ENCODE measurements at places on chromosomes 4 and X. TPM values are rescaled to one million over a fixed set of nuclear protein-coding genes. Genes with fewer than 3 reads are reported as not detected.

TMEM47 gene
- 43.4 TPM for total RNA-seq

DNA sequence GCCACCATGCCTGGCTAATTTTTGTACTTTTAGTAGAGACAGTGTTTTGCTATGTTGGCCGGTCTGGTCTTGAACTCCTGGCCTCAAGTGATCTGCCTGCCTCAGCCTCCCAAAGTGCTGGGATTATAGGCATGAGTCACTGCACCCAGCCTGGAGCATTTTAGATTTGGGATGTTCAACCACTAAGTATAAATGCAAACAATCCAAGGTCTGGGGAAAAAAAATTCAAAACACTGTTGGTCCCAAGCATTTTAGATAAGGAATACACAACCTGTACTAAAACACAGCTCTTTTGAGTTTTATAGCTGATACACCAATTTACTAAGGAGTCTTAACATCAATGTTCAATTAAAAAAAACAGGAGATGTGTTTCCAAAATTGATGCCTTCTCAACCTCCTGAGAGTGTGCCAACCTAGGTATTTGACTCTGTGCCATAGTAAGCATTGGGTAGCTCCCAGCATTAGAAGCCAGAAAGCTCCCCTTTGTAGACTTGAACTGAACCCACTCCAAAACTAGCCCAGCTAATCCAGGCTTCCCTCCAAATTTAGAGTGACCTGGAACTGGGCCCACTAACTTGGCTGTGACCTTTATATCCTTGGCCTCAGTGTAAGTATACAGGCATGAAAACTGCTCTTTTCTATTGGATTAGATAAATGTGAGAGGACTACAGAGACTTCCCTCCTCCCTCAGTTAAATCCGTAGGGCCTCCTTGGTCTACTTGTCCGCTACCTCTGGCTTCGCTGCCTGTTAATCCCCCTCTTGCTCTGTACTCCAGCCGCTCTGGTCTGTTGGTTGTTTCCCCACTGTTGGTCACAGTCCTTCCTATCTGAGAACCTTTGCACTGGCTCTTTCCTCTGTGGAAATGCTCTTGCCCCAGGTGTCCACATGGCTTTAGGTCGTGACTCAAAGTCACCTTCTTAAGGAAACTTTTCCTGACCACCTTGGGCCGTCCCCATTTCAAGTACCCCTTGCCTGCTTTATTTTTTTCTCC is 77.6 kb downstream of the CCKAR start:
- peak; percentile 0 for DNase-seq

IRF2 gene
- total RNA-seq = 9.4 TPM

STX18 gene
- 15.4 TPM for total RNA-seq

- no peak for DNase-seq
Measured at GRCh38 chrX:5780821-5781220, 447.8 kb downstream of the NLGN4X start.

ZNF630 gene
- total RNA-seq = 8.4 TPM

SPATA4 gene
- 1.1 TPM for total RNA-seq

DNA sequence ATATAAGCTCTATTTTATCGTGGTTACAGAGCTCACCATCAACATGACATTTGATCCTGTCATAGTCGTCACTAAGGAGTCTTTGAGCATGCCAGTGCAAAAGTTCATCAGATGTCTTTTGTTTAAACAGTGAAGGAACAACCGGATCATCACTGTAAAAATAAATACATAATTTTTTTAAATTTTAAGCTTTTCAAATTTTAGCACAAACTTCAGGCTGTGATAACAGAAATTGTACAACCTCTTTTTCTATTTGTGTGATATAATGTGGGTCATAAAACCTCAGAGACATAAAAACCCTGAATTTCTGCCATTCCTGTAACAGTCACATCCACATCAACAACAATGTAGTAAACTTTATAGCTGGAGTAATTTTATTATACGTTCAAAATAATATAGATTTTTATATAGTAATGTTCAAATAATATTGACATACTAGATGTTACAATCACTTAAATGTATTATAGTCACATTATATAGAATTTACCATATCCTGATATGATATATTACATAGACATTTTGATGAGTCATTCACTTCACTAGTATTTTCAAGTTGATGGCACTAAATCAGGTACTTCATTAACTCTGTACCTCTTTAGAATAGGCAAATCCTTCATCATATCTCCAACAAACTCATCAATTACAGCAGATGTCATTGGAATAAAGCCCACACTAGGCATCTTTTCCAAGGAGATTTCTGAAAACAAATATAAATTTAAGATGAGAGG is 47.7 kb downstream of the DDX60L start:
- DNase-seq = no peak

RAB33A gene
- 36.5 TPM for total RNA-seq

- no peak for DNase-seq
Measured at GRCh38 chr4:101345271-101345595, 2.1 kb downstream of the PPP3CA start.

GRCh38 chr4:76012388-76012801 is 5.1 kb upstream of the CXCL9 start:
- DNase-seq = no peak

DNA sequence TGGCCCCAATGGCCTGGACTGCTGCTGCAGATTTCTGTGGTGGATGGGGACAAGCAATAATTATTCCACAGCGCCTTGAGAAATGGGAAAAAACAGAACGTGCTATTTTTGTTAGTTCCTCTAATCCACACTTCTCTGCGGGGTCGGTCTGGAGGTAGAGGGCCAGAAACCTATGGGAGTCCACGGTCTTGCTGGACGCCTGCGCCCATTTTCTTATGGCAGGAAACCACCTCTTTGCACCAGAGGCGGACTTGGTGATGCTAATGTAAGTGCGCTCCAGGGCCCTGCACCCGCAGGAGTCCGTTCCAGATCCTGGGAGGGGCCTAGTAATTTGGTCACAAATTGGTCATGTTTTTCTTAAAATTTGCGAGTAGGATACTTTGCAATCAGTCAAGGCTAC is 25.9 kb upstream of the CLDN24 start:
- no peak for DNase-seq

- no peak for DNase-seq
Measured at GRCh38 chrX:115650916-115651315, 89.9 kb downstream of the PLS3 start.

DNA sequence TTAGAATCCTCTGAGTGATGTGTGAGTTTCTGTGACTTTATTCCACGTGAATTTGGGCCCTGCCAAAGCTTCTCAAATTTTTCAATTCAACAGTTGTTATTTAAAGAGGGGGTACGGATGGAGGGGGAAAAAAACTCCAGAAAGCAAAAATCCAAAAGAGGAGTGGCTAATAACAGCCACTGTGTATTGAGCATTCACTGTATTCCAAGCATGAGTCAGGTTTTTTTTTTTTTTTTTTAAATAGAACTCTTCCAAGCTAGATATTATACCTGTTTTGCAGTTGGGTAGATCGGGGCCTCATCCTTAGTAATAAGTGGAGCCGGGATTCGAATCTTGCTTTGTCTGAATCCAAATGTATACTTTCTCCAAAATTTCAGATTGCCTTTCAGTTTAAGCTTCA is 6.4 kb upstream of the RHOH start:
- no peak for DNase-seq

TAF7L gene
- 0.16 TPM for total RNA-seq

ENOPH1 gene
- total RNA-seq = 89.7 TPM

All from occipital lobe (tissue), 3 donors.